Effector memory CD4-positive, alpha-beta T cell (primary cell): ENCODE measurements at places on chromosomes 11 and 22.
A peak's percentile ranks its signal among the peaks of the same experiment; 100 is the strongest.

DNA sequence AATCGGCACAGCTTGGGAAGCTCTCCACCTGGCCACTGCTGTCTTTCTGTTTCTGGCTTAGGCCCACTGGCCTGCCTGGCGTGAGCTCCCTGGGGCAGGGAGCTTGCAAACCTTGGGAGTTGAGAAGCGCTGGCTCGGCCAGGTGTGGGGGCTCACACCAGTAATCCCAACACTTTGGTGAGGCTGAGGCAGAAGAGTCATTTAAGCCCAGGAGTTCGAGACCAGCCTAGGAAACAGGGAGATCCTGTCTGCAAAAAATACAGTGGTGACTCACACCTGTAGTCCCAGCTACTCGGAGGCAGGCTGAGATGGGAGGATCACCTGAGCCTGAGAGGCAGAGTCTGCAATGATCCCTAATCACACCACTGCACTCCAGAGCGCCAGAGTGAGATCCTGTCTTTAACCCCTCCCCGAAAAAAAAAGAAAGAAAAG, 4.0 kb downstream of the AP5B1 start:
- no peak for DNase-seq

DNA sequence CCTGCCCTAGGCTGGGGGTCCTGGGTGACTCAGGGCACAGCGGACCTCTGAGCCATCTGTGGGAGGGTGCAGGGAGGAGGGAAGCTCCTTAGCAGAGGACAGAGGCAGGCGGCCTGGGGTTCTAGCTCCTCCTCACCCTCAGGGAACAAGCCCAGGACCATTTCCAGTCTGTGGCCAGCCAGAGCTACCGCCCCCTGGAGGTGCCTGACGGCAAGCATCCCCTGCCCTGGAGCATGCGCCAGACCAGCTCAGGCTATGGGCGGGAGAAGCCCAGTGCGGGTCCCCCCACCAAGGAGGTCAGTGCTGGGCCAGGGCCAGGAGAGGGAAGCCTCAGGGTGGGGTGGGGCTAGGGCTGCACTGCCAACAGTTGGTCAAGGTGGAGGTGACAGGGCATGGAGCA, 26.0 kb upstream of the LRRC10B start:
- DNase-seq = no peak

GRCh38 chr11:14373941-14374646, 15.1 kb upstream of the RRAS2 start:
- DNase-seq = no peak

DNA sequence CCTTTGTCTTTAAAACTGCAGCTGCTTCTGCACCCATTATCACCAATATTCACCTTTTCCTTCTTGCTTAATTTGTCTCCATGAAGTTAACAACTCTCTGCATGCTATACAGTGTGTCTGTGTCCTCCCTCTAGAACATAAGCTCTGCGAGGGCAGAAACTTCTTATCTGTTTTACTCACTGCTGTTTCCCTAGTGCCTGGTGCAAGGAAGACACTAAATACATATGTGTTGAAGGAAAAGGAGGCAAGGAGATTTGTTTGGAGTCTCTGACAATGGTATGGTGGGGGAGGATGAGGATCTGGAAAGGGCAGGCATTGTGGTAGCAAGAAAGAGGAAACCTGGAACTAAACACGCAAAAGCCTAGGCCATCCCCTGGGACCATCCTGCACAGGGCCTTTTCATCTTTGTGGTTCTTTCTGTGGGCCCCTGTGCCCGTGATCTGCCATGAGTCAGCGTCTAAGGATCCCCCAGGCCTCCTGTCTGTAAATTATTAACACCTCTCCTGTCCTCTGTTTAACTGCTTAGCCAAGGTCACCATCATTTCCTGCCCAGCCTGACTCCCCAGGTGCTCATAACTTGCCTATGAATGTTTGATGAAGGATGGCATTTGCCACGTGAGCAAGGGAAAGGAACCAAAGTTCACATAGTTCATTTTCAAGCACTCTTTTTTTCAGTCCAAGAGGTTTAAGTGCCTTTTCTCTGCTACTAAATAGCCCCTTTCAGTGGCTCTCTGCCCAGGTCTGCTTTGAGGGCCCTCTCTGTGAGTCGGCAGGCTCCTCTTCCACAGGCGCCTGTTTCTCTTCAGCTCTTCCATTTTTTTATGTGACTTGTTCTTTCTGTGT, 131.1 kb downstream of the RASSF10 start:
- no peak for DNase-seq

DNA sequence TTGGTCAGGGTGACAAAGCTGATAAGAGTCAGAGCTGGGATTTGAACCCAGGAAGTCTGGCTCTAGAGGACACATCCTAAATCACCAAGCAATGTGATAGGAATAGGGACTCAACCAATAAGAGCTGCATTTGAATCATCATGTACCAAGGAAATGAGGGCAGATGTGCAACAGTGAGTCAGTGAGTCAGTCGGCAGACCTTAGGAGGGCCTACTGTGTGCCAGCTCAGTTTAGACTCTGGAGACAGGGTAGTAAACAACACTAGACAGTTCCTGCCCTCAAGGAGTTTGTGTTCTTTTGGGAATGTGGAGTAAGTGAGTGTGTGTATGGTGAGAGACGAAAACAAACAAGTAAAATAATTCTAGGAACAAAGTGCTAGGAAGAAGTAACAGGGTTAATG, 11.2 kb downstream of the IL10RA start:
- no peak for DNase-seq

- DNase-seq = peak; percentile 65
Observed at GRCh38 chr11:72781313-72782080, 12.3 kb downstream of the STARD10 start.

DNA sequence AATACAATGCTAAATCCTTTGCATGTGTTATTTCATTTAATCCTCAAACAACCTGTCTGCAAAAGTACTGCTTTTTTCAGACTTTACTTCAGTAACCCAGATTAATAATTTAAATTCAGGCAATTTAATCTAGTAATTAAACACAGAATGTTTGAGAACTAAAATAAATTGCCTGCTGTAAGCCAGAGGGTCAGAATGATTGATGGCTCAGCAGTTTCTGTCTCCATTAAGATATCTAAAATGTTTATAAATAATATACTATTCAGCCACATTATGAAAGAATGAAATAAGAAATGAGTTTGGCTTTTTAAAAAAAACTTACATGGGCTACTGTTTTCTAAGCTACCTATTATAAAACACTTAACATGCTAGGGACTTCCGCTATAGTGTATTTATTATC, 846.0 kb downstream of the FAM181B start:
- DNase-seq = no peak
